Epithelial cell of umbilical artery (primary cell): ENCODE measurements at places on chromosomes 1 and 21. TPM values are rescaled to one million over a fixed set of nuclear protein-coding genes. Genes with fewer than 3 reads are reported as not detected.

Gene ITSN1
- 42.9 and 64.7 TPM in 2 replicates for total RNA-seq

Gene AMY2B
- 0.30 and 0.65 TPM in 2 replicates for total RNA-seq

Gene NBPF11
- 2.3 and 3.2 TPM in 2 replicates for total RNA-seq

Gene HEYL
- total RNA-seq: under 0.01 TPM in 1 of 2 replicates, not detected in the other

Gene SMIM12
- 39.7 and 41.9 TPM in 2 replicates for total RNA-seq

Gene RAD54L
- total RNA-seq: 4.2 and 8.4 TPM in 2 replicates

Gene LCE1B
- not detected in 2 replicates for total RNA-seq

Gene ITGB2
- under 0.01 TPM in 1 of 2 replicates, not detected in the other for total RNA-seq

Gene LRRC38
- not detected in 2 replicates for total RNA-seq

Gene FABP3
- total RNA-seq: 1.3 and 9.0 TPM in 2 replicates

Gene ALX3
- total RNA-seq: not detected in 2 replicates

Gene CELSR2
- total RNA-seq: 0.65 and 0.76 TPM in 2 replicates

Gene MEX3A
- 4.7 and 5.8 TPM in 2 replicates for total RNA-seq

Gene WDR64
- total RNA-seq: not detected in 2 replicates

Gene LCE2C
- total RNA-seq: not detected in 2 replicates
